Activated effector memory CD4-positive, alpha-beta T cell treated with anti-CD3 and anti-CD28 coated beads, Interleukin-2, amount 50 U/mL, for 16 hours (primary cell): ENCODE measurements at places on chromosomes 1 and 21.

DNA sequence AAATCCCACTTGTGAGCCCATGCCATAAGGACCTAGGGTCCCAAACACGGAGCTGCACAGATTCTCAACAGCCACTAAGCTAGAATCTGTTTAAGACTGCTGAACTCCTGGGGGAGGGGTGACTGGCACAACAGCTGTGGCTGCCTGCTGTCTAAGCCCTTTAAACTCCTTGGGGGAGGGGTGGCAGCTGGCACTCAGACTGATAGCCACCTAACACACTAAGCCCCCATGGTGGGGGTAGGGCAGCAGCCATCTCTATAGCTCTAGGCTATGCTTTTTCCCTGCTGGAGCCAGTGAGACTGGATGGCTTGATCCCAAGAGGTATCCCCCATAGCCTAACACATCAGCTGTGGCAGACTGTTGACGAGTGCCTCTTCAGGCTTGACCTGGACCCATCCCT, 73.3 kb upstream of the FMO3 start:
- DNase-seq: no peak

- peak; percentile 78 for DNase-seq
Measured at GRCh38 chr1:178501705-178502329, 5.1 kb upstream of the CLEC20A start.

DNA sequence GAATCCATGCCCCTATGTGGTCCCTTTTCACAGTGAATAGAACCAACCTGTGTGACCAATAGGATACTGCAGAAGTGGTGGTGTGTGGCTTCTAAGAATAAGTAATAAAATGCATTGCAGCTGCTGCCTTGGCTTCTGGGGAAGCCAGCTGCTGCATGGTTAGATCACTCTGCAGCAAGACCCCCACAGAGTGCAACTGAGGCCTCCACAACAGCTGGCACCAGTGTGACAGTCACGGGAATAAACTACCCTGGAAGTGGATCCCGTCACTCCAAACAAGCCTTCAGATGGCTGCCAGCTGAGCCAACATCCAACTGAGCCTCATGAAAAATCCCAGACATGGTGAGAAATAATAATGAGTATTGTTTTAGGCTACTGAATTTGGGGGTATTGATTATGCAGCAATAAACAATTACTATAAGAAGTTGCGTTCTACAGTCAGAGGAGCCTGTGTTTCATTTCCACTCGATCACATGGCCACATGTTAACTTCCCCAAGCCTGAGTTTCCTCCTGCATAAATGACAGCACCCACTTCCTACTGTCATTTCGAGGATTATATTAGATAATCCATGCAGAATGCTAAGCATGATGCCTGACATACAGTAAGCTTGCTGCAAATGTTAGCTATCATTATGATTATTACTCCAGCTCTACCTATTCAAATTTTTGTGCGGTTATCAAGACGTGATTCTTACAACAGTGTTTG, 20.8 kb upstream of the COG2 start:
- DNase-seq: no peak

DNA sequence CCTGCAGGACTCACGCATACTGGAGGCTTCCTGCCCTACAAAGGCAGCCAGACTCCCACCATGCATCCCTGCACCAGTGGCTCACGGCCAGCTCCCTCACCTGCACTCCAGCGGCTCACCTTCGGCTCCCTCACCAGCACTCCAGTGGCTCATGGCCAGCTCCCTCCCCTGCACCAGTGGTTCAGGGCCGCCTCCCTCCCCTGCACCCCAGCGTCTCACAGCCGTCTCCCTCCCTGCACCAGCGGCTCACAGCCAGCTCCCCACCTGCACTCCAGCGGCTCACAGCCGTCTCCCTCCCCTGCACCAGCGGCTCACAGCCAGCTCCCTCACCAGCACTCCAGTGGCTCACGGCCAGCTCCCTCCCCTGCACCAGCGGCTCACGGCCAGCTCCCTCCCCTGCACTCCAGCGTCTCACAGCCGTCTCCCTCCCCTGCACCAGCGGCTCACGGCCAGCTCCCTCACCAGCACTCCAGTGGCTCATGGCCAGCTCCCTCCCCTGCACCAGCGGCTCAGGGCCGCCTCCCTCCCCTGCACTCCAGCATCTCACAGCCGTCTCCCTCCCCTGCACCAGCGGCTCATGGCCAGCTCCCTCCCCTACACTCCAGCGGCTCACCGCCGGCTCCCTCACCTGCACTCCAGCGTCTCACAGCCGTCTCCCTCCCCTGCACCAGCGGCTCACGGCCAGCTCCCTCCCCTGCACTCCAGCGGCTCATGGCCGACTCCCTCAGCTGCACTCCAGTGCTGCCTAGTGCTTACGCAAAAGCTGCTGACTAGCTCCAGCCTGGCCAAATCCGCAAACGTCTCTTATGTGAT, 324.5 kb downstream of the NPHP4 start:
- peak; percentile 61 for DNase-seq

- no peak for DNase-seq
Measured at GRCh38 chr1:98406352-98407088, 255.0 kb upstream of the SNX7 start.

GRCh38 chr1:237789619-237790018, 101.1 kb downstream of the ZP4 start:
- DNase-seq: no peak

DNA sequence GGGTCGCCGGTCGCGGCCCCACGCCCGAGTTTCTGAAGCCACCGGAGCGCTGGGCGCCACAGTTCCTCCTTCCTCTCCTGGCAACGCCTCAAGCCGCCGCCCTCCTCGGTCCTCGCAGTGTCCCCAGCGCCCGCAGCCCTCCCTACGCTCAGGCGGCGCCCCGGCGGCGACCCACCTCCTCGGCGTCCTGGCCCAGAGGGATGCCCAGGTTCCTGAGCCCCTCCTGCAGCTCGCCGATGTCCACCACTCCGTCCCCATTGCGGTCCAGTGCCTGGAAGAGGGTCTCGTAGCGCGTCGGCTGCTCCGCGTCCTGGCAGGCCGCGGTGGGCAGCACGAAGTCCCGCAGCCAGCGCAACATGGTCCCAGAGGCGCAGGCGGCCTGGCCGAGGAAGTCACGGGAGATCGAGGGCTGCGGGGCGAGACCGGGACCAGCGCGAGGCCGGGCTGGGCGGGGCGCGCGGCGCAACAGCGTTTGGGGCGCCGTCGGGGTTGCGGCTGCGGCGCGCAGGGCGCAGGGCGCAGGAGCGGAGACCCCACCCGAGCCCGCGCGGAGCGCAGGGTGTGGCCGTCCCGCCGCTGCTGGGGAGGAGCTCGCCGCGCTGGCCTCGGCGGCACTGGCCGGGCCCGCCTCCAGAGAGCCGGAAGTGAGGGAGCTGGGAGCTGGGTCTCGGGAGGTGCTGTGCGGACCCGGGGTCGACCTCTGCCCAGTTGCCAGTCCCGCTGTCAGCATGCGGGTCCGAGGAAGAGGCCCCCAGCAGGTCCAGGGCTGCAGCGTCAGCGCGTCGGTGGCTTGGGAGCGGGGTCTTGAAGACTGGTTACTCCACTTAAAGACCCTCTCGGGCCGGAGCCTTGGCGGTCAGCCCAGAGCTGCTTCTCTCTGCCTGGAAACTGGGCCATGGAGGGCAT, at the start of gene SLC25A24:
SLC25A24 (minus strand) TSS at position 563 of the 906 bp plus-strand sequence; CDS start at position 358, 205 bp downstream.
- peak; percentile 90 for DNase-seq

DNA sequence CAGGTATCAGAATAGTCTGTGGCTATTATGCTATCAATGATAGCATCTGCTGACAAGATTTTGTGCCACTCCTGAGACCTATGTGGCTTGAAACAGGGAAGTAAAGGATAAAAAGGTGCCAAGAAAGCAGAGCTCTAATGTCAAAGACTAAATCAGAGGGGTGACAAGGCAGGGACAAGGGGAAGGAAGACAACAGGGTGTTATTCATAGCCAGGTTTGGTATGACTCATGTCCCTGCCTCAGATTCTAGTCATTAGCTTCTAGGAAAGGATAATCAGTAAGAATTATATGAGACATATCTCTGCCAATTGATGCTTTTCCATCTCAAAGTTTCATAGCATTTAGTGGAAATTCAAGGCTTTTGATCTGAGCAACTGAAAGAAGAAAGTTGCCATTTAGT, 31.8 kb upstream of the PLD5 start:
- DNase-seq: no peak

GRCh38 chr1:68183895-68184294, 48.4 kb downstream of the WLS start:
- DNase-seq: no peak

- no peak for DNase-seq
Measured at GRCh38 chr1:147273409-147274336, 31.2 kb downstream of the CHD1L start.

- no peak for DNase-seq
Measured at GRCh38 chr1:160542303-160542945, 19.4 kb upstream of the SLAMF6 start.

DNA sequence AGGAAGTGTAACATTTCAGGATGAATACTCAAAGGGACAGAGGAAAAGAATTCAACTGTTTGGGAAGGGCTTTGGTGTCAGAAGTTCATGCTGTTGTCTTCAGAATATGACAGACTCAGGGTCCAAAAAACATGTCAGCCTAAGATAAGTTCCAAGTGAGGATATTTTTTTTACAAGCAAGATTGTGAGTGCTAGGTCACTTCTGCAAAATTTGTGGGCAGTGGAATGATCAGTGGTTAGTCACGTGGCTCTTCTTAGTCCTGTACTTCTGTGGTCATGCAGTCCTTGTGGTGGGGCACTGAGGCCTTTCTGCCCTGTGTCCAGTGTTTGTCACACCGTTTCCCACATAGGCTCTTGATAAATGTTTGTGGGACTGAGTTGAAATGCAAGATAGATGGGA, 5.2 kb downstream of the RGL1 start:
- DNase-seq: no peak
